ENCODE measurements at places on chromosomes 3 and 15.

DNA sequence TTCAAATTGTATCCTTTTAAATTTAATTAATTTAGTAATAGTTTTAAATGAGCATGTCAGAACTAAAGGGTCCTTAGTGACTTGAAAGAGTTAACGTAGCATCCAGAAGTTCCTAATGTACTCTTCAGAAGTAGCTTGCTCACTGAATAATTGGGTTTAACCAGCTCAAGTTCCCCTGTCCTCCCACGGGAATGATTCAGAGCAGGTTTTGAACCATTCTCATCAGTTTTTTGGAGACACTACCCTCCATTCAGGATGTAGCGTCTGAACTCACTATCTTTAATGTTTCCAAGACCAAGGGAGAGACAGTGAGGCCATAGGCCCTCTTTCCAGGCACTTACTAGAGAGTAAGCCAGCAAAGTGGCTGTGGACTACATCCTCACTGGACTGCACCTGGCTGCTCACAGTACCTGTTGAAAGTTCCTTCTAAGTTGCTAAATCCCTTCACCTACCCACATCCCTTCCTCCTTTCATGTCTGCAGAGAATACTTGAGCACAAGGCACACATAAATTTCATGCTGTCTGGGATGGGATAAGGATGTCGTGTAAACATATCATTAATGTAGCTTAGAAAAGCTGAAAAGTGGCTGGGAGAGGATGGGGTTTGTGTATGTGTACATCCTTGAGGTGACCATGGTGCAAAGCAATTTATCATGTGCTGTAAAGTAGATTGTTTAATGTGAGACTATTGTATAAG is 146.3 kb downstream of the PLCL2 start:
- peak; percentile 35 for DNase-seq

GRCh38 chr3:11924518-11924917 is 77.8 kb upstream of the TAMM41 start:
- no peak for DNase-seq

DNA sequence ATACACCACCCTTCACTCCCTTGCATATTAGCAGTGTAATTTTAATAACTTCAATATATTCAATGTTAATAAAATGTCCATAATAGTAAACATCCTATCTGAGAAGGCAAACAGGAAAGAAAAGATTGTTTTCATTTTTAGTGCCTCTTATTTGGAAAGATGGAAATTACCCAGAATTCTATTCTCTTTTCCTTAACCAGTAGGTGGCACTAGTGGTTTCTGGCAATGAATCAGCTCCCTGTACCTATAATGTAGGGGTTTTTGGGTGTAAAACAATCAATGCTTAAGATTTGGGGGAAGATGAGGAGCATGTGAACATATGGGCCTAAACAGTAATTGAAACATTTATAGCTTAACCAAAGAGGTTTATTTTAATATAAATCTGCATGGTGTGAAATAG is 5.7 kb upstream of the SEMA6D start:
- peak; percentile 51 for DNase-seq

DNA sequence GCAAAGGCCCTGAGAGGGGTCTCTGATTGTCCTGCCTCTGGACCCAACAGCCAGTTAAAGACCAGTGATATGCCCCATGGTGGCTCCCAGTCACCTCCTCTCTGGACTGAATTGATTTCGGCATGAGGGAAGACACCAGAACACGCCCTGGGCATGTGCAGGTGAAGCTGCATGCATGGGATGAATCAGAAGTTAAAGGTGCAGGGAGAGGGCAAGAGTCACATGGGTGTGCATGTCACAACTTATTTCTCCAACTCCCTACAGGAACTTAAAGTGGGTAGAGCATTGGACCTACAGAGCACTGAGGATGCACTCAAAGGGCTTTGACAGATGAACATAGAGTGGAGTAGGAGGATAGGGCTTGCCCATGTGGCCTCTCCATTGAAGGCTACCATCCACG is 16.9 kb upstream of the RHCG start:
- DNase-seq: no peak

- no peak for DNase-seq
These were observed 38.7 kb upstream of the ZFAND6 start for GRCh38 chr15:80020731-80021130.

DNA sequence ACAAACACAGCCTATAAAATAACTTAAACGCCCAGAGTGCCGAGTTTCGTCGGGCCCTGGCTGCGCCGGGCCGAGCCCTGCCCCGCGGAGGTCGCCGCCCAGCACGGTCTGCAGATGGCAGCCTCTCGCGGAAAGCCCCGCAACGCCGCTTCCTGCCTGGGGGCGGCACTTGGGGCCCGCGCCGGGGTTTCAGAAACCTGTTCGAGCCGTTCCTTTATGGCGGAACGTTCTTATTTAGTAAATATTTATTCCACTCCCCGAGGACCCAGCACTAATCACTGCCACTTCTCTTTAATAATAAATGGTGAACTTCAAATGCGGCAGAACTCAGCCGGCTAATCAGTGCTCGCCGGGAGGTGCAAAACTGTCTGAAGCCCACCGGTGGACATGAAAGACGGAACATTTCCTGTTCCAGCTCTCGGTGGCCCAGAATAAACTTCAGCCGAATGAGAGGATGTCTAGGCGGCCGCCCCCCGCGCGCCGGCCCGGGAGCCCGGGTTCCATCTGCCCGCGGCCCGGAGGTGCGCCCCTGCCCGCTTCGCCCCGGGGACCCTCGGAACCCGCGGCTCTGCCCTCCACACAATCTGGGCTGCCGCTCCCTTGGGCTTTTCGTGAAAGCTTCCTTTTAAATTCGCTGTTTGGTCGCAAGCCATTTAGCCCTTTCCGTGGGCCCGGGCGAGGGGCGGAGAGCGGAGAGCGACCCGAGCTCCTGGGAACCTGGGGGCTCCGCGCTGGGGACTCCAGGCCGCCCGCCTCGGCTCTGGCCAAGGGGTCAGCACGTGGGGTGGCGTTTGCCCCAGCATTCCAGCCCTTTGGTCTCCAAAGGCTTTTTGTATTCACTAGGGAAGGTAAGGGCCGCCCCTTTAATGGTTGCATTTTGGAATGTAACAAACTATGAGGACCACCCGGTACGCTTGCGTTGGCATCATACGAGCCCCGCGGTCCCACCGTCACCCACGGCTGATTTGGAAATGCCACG is 110.8 kb upstream of the ATP11B start:
- peak; percentile 64 for DNase-seq

DNA sequence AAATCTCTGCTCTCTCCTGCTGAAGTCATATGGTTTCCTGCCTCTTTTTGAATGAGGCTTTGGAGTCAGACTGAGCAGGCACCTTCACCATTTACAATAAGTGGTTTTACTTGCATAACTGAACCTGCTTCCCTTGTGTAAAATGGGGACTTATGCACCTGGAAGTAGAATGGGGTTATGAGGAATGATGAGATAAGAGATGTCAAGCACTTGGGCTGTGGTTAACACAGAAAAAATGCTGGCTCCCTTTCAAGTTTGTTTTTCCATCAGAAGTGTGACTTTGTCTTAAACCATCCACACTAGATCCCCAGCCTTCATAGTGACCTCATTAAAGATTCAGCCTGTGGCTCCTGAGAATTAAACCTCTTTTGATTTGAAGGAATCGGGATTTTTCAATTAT is 5.2 kb downstream of the EXOSC7 start:
- peak; percentile 36 for DNase-seq

DNA sequence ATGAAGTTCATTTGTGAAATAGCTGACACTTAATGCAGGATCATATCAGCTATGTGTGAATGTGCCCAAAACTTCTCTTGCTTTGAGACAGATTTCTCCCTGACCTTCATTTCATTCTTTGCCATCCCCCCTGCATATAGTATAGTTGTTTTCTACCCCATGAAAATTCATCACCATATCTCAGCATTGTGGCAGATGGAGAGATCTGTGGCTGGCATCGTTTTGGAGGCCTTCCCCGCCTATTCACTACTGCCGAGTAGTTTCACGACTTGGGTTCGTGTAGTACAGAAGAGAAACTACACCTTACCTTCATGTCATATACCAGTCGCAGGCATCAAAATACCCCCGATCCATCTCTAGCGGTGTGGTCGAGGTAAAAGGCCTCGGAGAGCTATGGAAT is 66.2 kb upstream of the SELENOK start:
- DNase-seq: no peak

GRCh38 chr15:85865070-85865684 is 70.5 kb upstream of the KLHL25 start:
- DNase-seq: peak; percentile 56

GRCh38 chr3:149621218-149622005 is 36.4 kb downstream of the WWTR1 start:
- peak; percentile 92 for DNase-seq

GRCh38 chr3:61518590-61518989 is 42.8 kb upstream of the PTPRG start:
- no peak for DNase-seq

GRCh38 chr3:128807186-128807830 is 72.1 kb upstream of the ACAD9 start:
- DNase-seq: no peak

DNA sequence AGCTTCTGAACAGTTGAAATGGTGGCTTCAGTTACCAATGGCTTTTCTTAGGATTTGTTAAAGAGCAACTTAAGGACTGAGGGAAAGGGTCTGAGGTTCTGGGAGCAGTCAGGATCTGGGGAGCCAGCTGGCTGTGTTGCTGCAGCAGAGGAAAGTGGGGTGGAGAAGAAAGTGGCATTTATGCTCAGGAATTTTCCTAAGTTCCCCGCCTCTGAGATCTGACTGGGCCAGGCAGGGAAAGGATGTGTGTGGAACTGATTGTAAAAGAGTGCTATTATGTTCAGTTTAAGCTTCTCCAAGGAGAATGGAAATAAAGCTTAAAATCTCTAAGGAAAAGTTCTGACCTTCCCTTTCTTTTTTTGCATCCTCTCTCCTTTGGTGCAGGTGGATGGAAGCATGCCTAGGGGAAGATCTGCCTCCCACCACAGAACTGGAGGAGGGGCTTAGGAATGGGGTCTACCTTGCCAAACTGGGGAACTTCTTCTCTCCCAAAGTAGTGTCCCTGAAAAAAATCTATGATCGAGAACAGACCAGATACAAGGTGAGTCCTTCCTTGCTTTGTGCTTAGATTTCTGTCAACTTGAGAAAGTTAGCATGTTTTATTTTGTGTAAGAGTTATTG is 37.8 kb downstream of the IQGAP1 start:
- DNase-seq: no peak

GRCh38 chr15:85751291-85752123 is 43.2 kb downstream of the KLHL25 start:
- DNase-seq: no peak

Measured in GM23248 (cell line).